ENCODE measurements at places on chromosomes 2 and 18.
A peak's percentile ranks its signal among the peaks of the same experiment; 100 is the strongest.

GRCh38 chr2:3361518-3362389, 15.9 kb downstream of the EIPR1 start:
- no peak for DNase-seq

DNA sequence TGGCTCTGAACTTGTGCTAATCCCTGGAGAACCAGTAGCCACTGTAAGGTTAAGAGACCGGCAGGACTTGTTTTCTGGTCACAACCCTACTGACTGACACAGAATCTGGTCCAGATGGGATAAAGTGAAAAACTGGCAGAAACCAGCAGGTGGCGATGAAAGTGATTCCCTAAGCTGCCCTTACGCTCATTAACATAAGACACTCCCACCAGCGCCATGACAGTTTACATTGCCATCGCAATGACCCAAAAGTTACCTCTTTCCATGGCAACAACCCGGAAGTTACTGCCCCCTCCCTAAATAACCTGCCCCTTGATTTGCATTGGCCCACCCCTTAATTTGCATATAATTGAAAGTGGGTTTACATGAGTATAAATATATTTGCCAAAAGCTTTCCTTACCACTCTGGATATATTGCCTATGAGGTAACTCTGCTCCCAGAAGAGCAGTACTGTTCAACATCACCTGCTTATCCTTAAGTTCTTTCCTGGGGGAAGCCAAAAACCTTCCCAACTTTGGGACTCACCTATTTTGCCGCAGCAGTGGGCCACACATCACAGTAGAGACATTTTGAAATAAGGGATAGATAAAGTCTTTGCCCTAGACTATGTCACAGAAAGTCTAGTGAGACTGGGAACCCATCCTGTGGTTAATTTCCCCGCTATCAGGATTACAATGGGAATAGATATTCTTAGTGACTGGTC, 35.8 kb upstream of the AFF3 start:
- DNase-seq, result peak; percentile 52

DNA sequence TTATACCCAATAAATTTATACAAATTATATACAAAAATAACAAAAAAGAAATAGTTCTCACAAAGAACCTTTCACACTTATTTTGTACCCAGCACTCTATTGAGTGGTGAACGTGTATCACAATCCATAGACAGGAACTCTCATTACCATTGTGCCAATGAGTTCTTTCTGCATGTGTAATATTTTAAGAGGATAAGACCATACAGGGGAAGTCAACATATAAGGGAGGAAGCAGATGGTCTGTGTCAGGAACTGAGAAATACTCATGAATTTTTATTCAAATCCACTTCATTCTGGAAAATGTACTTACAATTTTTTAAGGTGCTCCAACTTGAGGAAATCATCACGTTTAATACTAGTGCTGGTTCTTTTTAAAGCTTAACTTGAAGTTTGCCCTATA, 27.1 kb upstream of the ELOA2 start:
- no peak for DNase-seq

DNA sequence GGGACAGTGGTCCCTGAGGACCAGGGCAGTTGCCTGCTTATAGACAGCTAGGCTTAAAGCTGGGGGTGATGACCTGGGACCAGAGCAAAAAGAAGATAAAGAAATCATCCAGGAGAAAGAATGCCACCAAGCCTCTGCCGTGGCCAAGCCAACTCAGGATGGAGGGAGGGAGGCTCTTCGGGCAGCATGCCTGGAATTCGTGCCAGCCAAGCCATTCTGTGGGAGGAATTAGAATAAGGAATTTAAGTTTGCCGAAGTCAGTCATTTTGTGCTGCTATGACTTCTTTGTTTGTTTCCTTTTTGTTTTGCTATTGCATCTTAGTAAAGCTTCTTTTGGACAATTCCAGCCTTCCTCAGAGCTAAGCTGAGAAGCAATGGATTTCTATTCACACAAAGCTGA, 124.1 kb downstream of the EN1 start:
- DNase-seq, result no peak

DNA sequence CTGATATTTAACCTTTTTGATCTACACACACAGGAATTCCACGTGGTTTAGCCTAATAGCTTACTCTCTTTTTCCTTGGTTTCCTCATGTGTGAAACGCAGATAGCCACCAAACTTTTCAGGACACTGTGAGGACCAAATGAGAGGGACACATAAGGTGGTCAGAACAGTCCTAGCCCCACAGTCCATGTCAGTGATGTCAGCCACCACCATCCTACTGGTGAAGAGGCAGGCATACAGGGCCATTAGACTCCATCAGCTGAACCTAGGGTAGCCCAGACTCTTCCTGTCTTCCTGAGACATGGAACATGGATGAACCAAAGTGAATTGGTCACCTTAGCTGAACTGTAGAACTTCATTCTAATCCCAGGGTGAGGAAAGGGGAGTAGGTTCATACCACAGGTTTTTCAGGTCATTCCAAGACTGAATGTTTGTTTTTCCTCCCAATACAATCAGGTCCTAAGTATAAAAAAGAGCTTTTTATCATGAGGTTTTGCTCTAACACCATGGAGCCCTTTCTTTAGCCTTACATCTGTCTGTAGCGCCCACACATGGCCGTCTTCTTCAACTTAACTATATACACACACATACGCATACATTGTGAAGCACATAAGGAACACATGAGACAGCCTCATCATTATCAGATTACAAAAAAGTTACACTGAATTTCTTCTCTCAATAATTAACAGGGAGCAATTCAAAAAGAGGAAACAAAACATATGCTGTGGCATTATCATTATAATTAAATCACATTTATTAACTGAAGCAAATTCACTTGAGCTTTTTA, 18.5 kb upstream of the NFE2L2 start:
- DNase-seq, result peak; percentile 48

DNA sequence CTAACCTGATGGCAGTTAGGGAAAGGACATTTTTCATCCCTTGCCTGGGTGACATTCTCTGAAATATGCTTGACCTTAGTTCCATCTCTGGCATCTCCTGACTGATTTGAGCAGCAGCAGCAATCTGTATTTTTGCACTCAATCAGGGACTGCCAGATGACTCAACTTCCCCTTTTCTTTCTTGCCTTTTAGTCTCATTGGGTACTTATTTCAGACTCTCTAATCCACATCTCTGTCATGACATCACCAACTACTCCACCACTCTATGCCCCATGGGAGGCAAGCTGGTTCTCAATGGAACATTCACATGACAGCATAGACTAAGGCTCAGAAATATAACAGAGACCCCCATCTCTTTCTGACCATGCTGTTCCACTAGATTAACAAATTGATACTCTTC, 254.2 kb downstream of the RIT2 start:
- peak; percentile 3 for DNase-seq

DNA sequence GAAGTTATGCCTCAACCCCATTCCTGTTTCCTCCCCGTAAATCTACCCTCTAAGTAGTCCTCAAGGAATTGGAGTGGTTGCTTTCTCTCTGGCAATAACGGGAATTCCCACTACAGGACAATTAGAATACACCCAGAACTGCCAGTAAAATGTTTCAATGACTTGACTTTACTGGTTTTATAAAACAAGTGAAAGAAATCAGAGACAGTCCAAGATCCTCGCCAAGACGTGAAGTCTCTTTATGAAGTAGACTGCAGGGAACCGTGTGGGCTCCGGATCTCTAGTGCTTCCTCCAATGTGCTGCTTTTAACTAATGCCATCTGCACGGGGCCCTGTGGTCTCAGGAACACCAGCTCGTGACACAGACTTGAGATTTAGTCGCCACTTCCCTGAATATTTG, 101.4 kb downstream of the CPO start:
- peak; percentile 27 for DNase-seq

GRCh38 chr2:86062043-86062442, 43.6 kb downstream of the POLR1A start:
- DNase-seq, result no peak

DNA sequence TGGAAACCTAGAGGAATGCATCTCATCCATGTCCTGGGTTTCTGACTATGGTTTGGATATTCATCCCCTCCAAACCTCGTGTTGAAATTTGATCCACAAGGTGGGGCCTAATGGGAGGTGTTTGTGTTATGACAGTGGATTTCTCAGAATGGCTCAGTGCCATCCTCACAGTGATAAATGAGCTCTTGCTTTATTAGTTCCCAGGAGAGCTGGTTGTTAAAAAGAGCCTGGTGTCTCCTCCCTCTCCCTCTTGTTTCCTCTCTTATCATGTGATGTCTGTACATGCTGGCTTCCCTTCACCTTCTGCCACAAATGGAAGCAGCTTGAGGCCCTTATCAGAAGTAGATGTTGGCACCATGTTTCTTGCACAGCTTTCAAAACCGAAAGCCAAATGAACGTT, 424.3 kb downstream of the DCC start:
- DNase-seq, result no peak

DNA sequence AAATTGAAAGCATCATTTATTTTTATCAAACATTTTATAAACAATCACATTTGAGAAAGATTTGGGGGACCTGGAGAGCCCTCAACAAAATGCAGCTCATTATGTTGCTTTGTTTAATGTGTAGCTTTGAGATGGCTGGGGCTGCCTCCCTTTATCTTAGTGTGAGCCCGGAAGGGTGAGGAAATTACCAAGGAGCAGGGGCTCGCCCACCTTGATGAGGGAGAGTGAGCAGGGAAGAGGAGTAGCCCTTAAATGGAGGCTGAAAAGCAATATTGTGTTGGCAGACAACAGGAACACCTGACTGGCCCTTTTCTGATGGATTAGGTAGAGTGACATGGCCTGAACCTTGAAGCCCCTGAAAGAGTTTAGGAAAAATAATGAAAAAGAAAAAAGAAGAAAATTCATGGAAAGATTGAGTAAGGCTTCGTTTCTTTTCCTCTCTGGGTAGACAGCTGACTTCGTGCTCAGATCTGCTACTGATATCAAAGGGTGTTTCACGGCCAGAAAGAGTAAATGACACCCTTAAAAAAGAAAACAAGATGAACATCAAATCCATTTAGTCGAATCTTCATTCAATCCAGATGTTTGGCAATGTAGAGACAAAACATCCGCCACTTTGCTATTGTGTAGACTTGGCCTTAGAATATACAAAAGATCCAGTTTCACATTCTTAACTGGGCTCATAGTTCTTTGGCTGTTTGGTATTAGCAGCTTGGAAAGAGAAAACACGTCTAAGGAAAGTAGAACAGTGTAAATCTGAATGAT, 206.5 kb upstream of the TCF4 start:
- DNase-seq, result no peak

- peak; percentile 23 for DNase-seq
These were observed 48.6 kb downstream of the DDX1 start for GRCh38 chr2:15640261-15640711.

DNA sequence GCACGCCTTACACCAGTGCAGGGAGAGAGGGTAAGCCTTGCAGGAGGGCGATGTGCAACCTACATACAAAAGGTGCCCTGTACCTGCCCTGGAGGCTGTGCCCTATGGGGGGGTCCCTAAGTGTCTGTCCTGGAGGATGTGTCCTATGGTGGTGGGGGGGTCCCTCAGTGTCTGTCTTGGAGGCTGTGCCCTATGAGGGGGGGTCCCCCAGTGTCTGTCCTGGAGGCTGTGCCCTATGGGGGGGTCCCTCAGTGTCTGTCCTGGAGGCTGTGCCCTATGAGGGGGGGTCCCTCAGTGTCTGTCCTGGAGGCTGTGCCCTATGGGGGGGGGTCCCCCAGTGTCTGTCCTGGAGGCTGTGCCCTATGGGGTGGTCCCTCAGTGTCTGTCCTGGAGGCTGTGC, 216.6 kb downstream of the HDAC4 start:
- no peak for DNase-seq

- no peak for DNase-seq
These were observed 39.0 kb downstream of the CHN1 start for GRCh38 chr2:174965992-174966744.

DNA sequence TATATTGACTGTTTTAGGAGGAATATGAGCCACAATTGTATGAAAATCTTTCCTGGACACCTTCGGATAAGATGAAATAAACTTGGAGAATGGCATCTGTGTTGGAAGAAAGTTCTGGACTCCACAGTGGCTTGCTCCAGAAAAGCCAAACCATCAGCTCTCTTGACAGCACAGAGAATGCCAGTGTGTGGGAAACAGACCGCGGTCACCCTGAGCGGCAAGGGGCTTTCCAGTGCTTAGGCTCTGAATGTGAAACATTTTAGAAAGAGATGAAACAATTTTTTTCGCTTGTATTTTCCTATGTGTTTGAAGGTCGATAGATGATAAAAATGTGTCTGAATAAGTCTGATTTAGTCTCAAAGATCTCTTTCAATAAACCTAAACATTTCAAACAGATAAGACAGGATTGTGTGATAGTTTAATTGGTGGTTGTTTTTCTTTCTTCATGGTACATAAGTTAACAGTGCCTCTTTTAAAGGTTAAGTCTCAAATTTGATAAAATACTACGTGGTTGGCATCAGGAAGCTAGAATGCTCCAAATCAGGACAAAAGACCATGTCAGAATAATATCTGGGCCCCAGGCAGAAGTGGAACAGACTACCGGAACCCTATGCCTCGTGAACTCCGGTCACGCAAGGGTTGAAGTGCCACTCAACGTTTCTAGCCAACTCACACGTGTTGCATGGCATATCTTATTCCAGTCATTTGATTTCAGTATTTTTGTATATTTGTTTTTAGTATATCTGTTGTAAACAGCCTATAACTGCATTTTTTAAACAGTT, 28.9 kb downstream of the PTGR3 start:
- no peak for DNase-seq

GRCh38 chr2:26144953-26145680, 27.8 kb upstream of the GAREM2 start:
- peak; percentile 72 for DNase-seq

DNA sequence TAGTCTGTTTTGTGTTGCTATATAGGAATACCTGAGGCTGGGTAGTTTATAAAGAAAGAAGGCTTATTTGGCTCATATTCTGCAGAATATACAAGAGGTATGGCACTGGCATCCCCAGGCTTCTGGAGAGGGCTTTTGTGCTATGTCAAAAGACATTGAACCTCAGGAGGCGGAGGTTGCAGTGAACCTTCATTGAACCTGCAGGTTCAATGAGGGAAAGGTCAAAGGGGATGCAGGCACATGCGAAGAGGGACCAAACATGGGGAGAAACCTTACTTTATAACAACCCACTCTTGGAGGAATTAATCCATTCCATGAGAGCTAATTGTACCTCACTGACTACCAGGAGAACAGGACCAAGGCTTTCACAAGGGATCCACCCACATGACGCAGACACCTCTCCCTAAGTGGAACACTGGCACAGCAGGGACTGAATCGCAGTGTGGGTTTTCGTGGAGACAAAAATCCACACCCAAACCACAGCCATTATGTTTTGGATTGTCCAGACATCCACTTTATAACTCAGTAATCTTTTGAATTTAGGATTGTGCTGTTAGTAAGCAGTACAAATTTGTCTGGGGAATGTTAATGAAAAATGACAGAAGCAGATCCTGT, 4.1 kb upstream of the SERPINB8 start:
- no peak for DNase-seq
